CD4-positive, alpha-beta T cell treated with Interleukin-15 for 4 hours (primary cell): ENCODE measurements at places on chromosomes 3 and 15.
A peak's percentile ranks its signal among the peaks of the same experiment; 100 is the strongest.

- DNase-seq: no peak
Measured at GRCh38 chr3:49717959-49718857, 1.3 kb downstream of the AMIGO3 start.

GRCh38 chr15:74868059-74868458 is 5.1 kb downstream of the SCAMP2 start:
- DNase-seq: no peak

- no peak for DNase-seq
Measured at GRCh38 chr3:16545413-16546185, 32.1 kb upstream of the RFTN1 start.

DNA sequence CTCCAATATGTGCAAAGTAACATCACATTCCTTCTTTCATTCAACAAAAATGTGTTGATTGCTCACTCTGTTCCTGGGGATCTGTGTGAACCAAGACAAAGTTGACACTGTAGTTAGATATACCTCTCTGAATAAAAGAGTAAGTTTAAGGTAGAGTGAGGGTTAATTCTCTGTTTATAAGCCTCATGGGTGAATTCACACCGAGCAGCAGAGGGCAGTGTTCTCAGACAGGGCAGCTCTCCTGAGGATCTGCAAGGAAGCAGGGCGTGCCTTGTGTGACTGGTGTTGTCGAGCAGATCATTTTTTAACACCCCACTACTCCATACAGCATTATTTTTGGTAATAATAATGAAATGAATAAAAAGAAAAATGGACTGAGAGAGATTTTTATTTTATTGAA is 34.4 kb downstream of the PAQR9 start:
- peak; percentile 21 for DNase-seq

- DNase-seq: no peak
Measured at GRCh38 chr15:69499521-69500211, 47.0 kb downstream of the RPLP1 start.

GRCh38 chr3:131326307-131326706 is 55.3 kb upstream of the NUDT16 start:
- DNase-seq: no peak

- no peak for DNase-seq
Measured at GRCh38 chr3:166052440-166052839, 215.2 kb upstream of the BCHE start.

GRCh38 chr3:6799264-6799915 is 61.5 kb upstream of the GRM7 start:
- no peak for DNase-seq

- no peak for DNase-seq
Measured at GRCh38 chr3:112888381-112889085, 41.9 kb upstream of the CD200R1L start.

DNA sequence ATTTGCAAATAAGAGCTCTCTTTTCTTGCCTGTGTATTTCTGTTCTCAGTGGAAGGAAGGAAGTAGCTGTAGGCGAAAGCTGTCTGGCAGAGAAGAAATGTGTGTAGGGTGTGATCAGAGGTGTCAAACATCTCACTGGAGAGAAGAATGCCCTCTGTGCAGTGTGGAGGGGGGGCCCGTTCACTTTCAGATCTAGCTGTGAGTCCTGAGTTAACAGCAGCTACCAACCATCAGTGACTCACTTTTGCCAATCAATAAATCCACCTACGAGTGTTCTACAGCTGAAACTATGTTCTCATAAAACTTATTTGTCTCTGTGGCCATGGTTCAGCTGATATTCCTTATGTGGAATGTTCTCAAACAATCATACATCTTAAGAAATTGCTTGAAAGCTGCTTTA is 103.7 kb downstream of the FRMD4B start:
- DNase-seq: peak; percentile 63

DNA sequence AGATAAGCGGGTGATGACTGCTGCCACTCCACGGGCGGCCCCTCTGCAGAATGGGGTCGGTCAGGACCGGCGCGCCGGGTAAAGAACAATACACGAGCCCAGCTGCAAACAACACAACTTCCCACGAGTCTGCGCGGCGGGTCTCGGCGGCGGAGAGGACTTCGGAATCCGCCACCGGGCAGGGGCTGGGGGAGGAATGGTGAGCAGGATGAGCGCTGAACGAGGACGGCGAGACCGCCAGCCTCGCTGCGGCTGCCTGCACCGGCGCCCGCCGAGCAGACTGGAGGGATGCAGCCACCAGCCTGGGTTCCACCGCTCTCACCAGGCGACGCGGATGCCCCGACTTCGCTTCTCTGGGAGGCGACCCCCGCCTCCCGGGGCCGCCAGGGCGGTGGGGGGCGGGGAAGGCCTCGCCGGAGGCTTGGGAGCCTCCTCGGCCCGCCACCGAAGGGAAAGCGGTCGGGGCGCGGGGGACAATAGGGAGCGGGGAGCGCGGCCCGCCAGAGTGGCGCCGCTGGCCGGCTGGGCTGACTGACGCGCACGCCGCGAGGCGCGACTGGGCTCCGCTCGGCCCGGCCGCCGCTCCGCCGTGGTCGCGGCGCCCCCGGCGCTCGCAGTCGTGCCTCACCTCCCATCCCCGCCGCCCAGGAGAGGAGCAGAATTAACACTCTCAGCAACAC is 515 bp downstream of the ADAM10 start:
- DNase-seq: peak; percentile 33

DNA sequence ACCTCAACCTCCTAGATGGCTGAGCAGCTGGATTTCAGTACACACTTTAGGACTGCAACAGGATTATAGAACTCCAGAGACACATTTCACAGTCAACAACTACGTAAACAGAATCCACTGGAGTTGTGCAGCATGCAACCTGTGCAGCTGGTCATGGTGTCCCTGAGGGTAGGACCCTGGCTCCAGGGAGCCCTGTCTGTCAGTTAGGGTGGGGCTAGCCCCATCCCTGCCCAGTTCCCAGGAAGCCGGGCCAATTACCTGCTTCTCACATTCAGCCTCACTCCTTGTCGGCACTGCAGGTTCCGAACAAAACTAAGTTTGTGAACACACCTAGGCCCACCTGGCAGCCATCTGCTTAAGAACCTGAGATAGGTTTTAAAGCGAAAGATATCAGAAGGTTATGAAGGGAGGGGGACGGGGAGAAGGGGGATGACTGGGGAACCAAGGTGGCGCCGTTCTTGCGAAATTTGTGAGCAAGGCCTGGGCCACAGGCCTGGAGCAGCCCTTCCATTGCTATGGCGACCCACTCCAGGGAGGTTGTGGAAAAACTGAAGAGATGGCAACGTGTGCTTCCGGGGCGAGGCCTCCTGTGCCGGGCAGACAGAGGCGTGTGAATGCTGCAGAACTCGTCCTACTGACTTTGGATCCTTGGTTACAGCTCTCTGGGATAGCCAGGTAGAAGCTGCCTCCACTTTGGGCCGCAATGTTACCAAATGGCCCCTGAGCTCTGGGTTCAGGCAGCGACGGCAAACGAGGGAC is 25.3 kb downstream of the ACSBG1 start:
- DNase-seq: no peak

DNA sequence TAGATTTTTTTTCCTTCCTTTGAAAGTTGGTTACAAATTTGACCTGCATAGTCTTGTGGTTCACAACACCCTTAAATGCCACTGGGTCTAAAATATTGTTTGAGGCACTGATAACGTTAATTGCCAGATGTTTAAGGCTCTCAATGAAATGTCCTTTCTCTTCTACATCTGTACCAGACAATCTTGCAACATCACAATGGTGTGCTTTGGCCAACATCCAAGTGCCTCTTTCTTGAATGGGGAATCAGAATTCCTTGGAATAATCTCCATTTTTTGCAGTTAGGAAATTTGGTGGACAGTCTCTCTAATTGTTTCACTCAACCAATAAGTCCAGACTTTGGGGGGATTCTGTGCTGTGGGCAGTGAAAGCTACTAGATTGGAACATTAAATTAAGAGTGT is 26.0 kb upstream of the PEX5L start:
- DNase-seq: no peak

GRCh38 chr3:111954228-111954990 is 24.4 kb upstream of the ABHD10 start:
- no peak for DNase-seq

GRCh38 chr3:193795062-193795690 is 202.2 kb downstream of the OPA1 start:
- no peak for DNase-seq

DNA sequence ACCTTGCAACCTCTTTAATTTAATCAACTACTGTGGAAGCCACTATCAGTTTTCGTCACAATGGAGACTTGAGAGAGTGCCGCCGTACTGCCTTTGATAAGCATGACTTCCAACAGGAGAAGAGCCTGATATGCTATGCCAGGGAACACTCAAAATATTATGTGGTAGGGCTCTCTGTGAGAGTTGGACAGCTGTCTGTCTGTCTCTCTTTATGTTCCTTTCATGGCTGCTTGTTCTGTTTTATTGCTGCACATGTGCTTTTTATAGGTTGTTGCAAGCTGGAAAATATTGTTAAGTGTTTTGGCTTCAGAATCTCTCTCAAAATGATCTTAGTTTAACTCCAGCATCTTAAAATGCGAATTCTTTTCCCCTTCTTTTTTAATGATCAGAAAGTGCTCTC is 249.4 kb upstream of the RARB start:
- DNase-seq: no peak

- DNase-seq: no peak
Measured at GRCh38 chr3:141482245-141482922, 4.4 kb upstream of the RASA2 start.

GRCh38 chr3:117120014-117120413 is 410.4 kb downstream of the TUSC7 start:
- no peak for DNase-seq

DNA sequence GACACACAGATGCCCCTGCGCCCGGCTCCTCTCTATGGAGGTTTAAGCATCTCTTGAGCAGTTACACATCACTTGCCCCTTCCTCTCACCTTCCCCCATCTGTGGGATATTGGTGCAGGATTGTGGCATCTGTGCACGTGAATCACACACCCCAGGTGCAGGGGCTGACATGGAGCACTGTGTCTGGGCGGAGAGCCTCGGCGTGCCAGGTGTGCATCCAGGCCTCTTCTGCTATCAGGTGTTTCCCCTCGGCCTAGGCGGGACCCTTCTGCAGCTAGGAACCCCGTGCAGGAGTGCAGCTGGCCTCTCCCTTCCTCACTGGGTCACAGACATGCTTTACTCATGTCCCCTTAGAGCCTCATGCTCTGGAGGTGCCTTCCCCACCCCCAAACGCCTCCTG is 33.4 kb upstream of the MUC13 start:
- DNase-seq: no peak

GRCh38 chr3:16935781-16936180 is 51.0 kb downstream of the PLCL2 start:
- DNase-seq: no peak

DNA sequence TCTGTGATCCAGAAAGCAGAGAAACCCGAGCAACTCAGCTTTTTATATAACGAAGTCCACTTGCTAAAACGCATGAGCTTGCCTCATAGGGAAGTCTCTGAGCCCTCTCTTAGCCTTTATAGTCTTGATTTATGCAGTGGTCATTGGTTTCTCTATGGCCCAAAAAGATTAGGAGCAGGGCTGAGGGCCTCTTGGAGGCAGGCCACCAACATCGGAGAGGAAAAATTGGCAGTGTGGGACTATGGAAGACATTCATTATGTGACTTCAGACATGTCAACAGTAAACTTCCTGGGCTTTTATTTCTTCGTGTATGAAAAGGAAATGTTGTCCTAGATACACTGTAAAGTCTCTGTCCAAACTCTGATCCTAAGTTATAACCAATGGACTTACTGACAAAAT is 13.5 kb downstream of the RAB8B start:
- DNase-seq: no peak

GRCh38 chr15:68558318-68559305 is 20.2 kb upstream of the CORO2B start:
- DNase-seq: no peak

GRCh38 chr3:47678446-47679338 is 100.0 kb upstream of the CSPG5 start:
- DNase-seq: no peak

- no peak for DNase-seq
Measured at GRCh38 chr15:27899583-27900285, 199.4 kb downstream of the OCA2 start.

DNA sequence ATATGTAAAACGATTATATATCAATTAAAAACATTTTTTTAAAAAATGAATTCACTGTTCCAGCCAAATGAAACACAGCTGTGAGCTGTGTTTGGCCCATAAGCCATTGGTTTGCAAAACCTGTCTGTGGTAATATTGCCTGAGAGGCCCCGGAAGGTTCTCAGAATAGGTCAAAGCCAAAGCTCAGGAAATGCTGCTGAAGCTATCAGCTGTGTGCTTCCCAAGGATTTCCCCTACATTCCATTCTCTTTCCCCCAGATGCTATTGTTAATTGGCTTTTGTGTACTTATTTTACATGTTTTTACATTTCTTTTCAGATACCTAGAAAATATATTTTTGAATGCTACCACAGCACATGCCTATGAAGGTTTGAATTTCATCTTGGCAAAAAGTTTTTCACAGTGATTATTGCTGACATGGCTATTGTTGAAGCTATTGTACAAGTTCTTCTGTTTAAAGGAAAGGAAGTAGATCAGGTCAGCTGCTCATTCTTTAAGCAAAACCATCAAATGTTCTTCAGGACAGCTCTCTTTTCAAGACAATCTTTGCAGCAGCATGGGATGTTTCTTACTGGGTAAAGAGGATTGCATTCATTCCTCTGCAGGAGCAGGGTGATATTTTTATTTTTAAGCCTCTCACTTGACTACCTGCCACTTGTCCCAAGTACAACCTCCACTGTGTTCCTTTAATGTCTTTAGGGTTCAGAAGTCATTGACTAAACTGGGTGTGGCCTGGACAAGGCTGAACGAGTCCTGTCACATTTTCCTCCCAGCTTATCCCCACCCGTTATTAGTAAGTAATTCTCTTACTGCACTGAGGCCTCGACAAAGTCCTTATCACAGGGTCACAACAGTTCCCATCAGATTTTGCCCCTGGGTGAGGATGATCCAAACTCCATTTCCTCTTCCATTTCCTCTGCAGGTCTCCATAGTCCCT is 26.3 kb upstream of the BNC1 start:
- DNase-seq: no peak

GRCh38 chr3:60504827-60505457 is 746.3 kb downstream of the FHIT start:
- no peak for DNase-seq

- DNase-seq: no peak
Measured at GRCh38 chr15:80411788-80412288, 7.7 kb downstream of the ARNT2 start.

DNA sequence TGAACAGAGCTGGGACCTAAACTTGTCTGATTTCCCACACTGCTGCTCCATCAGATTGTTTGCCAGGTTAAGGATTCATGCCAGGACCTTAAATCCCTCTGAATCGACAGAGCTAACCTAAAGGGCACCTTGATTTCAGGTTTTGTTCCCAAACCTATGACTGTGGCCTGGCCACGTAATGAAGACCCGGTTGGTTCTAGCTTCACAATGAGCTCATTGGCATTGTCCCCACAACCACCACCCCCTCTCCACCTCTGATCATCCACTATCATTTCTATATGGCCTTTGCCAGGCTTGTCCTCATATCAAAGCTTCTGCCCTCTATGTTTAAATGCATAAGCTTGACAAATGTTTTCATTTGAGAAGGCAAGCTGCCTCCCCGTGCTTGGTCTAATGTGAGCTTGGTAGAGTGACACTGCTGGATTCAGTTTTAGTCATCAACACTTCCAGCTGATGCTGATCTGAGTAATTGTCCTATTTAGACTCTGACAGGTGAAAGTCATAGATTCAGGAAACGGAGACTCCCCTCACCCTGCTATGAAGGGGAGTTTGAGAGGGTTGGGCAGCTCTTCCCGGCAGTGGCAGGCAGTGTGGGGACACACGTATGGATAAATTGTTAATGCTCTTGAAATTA is 407.1 kb upstream of the CFAP20DC start:
- no peak for DNase-seq
